Mucosa of gallbladder (tissue), 1 donor: ENCODE measurements at places on chromosomes 7 and 10. TPM values are rescaled to one million over a fixed set of nuclear protein-coding genes. Genes with fewer than 3 reads are reported as not detected.

Gene GPR146
- 8.3 TPM for total RNA-seq

GRCh38 chr7:116984917-116985316 lies 31.6 kb downstream of the ST7 start:
- no peak for DNase-seq

DNA sequence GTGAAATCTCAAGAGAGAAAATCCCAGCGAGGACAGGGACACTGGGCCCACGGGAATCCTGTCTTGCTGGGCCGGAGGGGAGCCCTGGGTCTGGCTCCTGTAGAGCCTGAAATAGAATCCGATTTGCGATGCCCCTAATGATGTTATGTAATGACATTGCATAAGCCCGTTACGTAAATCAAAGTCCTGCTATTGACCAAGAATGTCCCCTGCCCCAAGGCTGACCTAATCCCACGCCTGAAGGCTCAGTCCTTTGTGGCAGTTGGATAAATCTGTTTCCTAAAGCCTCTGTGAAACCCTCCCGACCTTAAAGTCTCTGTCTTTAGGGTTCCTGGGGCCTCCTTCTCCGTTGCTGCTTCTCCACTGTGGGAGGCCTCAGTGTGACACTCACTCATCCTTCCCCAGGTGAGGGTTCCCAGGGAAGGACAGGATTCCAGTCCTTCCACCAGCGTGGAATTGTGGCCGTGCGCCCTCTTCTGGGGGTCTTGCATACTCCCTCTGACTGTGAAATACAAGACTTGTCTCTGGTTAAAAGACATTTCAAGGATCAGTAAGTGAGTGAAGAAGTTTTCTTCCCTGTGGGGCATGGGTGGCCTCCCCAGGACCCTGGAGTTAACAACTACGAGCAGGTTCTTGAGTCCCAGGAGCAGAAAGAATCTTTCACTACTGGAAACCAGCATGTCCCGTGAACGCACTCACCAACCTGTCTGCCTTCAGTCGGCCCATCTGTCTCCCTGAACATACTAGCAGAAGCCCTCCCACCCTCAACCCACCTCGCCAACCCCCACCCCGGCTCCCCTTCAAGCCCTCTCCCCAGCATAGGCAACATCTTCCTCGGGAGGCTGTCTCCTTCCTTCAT lies 19.8 kb downstream of the ZNF467 start:
- no peak for DNase-seq

DNA sequence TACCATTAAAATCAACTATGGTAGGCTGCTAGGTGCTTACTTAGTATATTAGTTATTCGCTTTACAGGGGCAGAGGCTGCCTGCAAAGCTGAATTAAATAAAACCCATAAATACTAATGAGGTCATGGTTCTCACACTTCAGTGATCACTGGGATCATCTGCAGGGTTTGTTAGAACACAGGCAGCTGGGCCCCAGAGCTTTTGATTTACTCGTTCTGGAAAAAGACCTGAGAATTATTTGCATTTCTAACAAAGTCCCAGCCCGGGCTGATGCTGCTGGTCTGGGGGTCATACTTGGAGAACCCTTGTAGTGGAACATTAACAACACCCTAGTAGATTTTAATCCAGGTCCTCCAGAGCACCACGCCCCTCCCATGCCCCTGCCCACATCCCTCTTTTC lies 8.5 kb downstream of the UCN3 start:
- no peak for DNase-seq

DNA sequence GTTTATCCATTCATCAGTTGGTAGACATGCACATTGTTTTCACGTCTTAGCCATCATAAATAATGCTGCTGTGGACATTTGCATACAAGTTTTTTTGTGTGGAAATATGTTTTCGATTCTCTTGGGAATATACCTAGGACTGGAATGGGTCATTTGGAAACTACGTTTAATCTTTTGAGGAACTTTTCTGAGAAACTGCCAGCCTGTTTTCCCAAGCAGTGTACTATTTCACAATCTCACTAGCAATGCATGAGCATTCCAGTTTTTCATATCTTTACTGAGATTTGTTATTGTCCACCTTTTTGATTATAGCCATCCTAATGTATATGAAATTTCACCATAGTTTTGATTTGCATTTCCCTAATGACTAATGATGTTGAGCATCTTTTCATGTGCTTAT lies 95.7 kb upstream of the JAZF1 start:
- DNase-seq = no peak
